ENCODE measurements at places on chromosomes 6 and 20. TPM values are rescaled to one million over a fixed set of nuclear protein-coding genes. Genes with fewer than 3 reads are reported as not detected.

DNA sequence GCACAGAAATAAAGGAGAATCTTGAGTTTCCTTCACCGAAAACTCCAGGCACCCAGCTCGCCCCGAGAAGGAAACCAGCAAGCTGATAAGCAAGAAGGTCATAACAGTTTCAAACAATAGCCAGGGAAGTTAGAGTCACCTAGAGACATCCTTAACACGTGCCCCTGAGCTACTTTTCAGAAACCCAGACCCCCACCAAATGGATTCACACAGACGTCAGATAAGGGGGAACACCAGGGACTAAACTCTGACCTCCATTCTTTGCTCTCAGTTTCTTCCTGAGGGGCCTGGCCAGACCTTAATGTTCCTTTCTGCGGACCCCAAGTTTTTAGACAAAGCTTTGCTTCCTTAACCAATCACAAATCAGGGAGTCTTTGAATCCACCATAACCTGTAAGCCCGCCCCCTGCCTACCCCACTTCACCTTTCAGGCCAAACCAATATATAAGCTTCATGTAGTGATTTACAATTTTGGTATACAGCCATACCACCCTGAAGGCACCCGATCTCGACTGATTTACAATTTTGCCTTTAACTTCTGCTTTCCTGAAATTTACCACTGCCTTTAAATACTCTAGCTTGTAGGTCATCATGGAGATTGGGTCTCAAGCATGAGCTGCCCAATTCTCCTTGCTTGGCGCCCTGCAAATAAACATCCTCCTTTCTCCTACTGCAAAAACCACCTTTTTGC, 11.7 kb downstream of the SOD2 start:
- H3K27me3 ChIP-seq = no peaks in the 10 kb centered on the region
- peaks cover 28% of the 10 kb centered on the region for H3K36me3 ChIP-seq
- DNase-seq = no peak
- no peak overlapping the region for H3K4me3 ChIP-seq

DNA sequence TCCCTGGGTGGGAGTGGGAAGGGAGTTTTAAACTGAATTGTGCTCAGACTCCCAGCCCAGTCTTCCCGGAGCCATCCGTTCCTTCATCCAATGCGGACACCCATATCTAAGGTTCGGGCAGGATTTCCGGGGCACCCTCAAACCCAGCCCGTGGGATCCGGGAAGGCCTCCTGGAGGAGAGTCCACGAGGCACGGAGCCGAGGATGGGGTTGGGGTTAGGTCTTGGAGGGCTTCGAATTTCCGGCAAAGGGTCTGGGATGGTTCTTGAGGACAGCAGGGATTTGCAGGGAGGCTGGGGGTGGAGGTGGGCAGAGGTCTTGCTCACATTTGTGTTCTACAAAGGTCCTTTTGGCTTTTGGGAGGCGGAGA, 49.5 kb upstream of the SLC32A1 start:
- no peak overlapping the region for H3K4me3 ChIP-seq
- DNase-seq = no peak
- H3K27me3 ChIP-seq = peaks cover 12% of the 10 kb centered on the region
- H3K36me3 ChIP-seq = no peaks in the 10 kb centered on the region
- H3K27ac ChIP-seq = no peak overlapping the region

GRCh38 chr6:26286168-26286877, 78.7 kb upstream of the BTN3A2 start:
- no peaks in the 10 kb centered on the region for H3K27me3 ChIP-seq
- peak; percentile 84 for DNase-seq
- H3K36me3 ChIP-seq = no peaks in the 10 kb centered on the region
- peak overlapping the region; percentile 81 for H3K27ac ChIP-seq
- H3K4me3 ChIP-seq = peak overlapping the region; percentile 51

- DNase-seq = no peak
- no peak overlapping the region for H3K27ac ChIP-seq
- no peaks in the 10 kb centered on the region for H3K27me3 ChIP-seq
These were observed 53.0 kb downstream of the ALDH8A1 start for GRCh38 chr6:134896910-134897309.

DNA sequence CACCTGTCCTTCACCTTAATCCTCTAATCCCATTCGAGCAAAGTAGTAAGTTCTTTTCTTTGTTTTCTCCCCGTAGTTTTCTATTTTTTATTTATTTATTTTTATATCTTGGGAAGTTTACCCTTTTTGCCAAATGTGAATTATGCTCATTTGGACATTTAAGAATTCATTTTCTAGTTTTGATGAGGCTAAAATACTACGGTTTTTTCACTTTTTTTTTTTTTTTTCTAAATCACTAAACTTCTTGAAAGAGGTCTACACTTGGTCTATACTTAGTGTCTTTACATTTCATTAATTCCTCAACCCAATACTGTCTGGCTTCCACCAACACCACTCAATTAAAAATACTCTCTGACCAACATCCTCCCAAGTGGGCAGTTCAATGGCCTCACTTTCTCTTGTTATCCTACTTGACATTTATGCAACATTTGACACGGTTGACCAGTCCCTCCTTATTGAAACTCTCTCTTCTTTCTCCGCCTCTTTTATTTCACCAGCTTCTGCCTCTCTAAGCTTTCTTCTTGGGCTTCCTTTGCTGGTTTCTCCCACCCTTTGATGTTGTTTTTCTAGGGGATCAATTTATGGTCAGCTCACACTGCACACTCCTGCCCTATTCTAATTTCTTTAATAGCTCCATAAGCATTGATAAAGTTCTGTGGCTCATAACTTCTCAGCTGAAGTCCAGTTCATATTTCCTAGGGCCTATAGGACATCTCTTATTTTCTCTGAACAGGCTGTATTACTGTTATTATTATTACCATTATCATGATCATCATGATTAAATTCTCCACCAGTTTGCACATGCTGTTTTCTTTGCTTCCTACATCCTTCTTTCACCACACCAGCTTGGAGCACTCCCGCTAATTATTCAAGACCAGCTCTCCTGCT, 72.6 kb upstream of the CITED2 start:
- DNase-seq = no peak
- no peak overlapping the region for H3K27ac ChIP-seq
- no peaks in the 10 kb centered on the region for H3K36me3 ChIP-seq
- no peak overlapping the region for H3K4me3 ChIP-seq
- no peaks in the 10 kb centered on the region for H3K27me3 ChIP-seq

GRCh38 chr6:66838764-66839163, 1131.7 kb upstream of the EYS start:
- no peaks in the 10 kb centered on the region for H3K4me1 ChIP-seq
- no peak overlapping the region for H3K4me3 ChIP-seq
- no peaks in the 10 kb centered on the region for H3K27me3 ChIP-seq
- no peak for DNase-seq

- H3K4me3 ChIP-seq = no peak overlapping the region
- H3K4me1 ChIP-seq = peaks cover 50% of the 10 kb centered on the region
- DNase-seq = no peak
- peaks cover 52% of the 10 kb centered on the region for H3K36me3 ChIP-seq
- H3K27me3 ChIP-seq = no peaks in the 10 kb centered on the region
These were observed 3.9 kb downstream of the CNPY3 start for GRCh38 chr6:42933205-42933604.

DNA sequence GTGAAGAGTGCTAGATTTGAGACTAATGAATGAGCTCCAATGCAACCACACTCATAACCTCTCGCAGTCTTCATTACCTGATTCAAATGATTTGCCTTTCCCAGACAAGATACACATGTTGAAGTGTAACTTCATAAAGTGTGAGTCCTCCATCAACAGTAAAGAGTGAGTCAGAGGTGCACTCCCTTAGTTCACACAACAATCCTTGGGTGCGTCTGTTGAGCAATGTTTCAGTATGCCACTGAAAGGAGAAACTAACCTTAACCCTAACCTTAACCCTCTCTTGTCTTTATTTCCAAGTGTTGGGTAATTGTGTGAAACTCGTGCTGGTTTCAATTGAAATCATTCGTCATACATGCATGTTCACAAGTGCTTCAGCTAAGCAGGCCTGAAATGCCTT, 21.0 kb upstream of the RIN2 start:
- no peaks in the 10 kb centered on the region for H3K27me3 ChIP-seq
- H3K27ac ChIP-seq = no peak overlapping the region
- no peaks in the 10 kb centered on the region for H3K36me3 ChIP-seq

DNA sequence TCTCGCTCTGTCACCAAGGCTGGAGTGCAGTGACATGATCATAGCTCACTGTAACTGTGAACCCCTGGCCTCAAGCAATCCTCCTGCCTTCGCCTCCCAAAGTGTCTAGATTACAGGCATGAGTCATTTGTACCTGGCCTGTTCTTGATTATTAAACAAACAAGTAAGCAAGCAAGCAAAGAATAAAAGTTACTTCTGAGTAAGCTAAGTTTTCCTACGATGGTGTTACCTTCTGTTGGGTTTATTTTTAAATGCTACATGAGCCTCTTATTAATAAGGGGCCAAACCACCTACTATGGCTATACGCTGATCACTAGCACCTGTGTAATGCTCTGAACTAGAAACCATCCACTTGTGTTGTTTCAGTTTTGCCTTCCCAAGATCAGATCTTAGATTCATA, 50.8 kb downstream of the IL22RA2 start:
- no peak overlapping the region for H3K4me3 ChIP-seq
- no peaks in the 10 kb centered on the region for H3K4me1 ChIP-seq
- no peak overlapping the region for H3K27ac ChIP-seq
- no peak for DNase-seq

DNA sequence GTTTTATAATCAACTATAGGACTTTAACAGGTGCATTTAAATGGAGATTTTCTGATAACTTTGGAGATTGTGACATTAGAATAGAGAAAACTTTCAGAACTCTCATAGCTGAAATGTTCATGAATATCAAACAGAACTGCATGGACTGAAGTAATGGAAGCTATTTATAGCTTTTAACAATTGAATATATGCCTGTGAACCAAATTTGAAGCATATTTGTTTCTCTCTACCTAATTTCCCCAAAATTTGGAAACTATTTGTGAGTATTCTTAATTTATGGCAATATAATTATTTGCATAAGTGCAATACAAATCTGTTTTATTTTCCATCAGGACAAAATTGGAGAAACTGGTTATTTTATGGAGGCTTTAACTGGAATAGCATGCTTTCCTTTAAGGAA, 96.6 kb downstream of the PLG start:
- H3K36me3 ChIP-seq = no peaks in the 10 kb centered on the region
- no peaks in the 10 kb centered on the region for H3K27me3 ChIP-seq
- no peaks in the 10 kb centered on the region for H3K4me1 ChIP-seq
- no peak overlapping the region for H3K4me3 ChIP-seq
- DNase-seq = no peak

- no peaks in the 10 kb centered on the region for H3K27me3 ChIP-seq
- H3K27ac ChIP-seq = no peak overlapping the region
- H3K36me3 ChIP-seq = no peaks in the 10 kb centered on the region
- H3K4me3 ChIP-seq = no peak overlapping the region
These were observed 185.9 kb downstream of the UST start for GRCh38 chr6:148932731-148933130.

GRCh38 chr6:15363523-15364400, 117.9 kb downstream of the JARID2 start:
- no peak for DNase-seq
- H3K27me3 ChIP-seq = no peaks in the 10 kb centered on the region
- H3K36me3 ChIP-seq = no peaks in the 10 kb centered on the region
- no peak overlapping the region for H3K4me3 ChIP-seq

- no peaks in the 10 kb centered on the region for H3K36me3 ChIP-seq
- no peaks in the 10 kb centered on the region for H3K27me3 ChIP-seq
- H3K4me1 ChIP-seq = no peaks in the 10 kb centered on the region
- no peak overlapping the region for H3K4me3 ChIP-seq
- no peak overlapping the region for H3K27ac ChIP-seq
These were observed 160.3 kb downstream of the KIF16B start for GRCh38 chr20:16412906-16413305.

- no peaks in the 10 kb centered on the region for H3K27me3 ChIP-seq
- DNase-seq = no peak
- H3K36me3 ChIP-seq = peaks cover 7% of the 10 kb centered on the region
- peaks cover 21% of the 10 kb centered on the region for H3K4me1 ChIP-seq
- no peak overlapping the region for H3K27ac ChIP-seq
- no peak overlapping the region for H3K4me3 ChIP-seq
These were observed 1.9 kb upstream of the BLOC1S5 start for GRCh38 chr6:8066108-8066507.

DNA sequence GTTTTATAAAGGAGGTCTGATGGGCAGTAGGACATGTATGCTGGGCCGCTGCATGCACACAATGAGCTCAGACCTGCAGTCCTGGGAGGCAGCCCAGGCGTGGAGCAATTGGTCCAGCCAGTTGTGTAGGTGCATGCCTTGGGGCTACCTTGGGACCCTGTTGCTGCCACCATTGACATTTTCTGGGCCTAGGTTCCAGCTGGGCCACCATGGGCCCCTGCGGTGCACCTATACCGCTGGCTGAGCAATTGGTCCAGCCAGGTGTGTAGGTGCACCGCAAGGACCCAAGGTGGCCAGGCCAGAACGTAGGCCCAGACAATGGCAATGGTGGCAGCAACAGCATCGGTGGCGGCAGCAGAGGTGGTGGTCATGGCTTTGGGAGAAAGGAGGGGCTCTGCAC, 143.9 kb downstream of the PXDC1 start:
- no peak overlapping the region for H3K4me3 ChIP-seq
- no peak for DNase-seq

DNA sequence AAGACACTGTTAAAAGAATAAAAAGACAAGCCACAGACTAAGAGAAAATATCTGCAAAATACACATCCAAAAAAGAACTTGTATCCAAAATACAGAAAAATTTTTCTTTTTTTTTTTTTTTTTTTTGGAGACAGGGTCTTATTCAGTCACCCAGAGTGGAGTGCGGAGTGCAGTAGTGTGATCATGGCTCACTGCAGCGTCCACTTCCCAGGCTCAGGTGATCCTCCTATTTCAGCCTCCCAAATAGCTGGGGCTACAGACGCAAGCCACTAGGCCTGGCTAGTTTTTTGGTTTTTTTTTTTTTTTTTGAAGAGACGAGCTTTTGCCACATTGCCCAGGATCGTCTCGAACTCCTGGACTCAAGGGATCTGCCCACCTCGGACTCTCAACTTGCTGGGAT, 3.1 kb downstream of the ZUP1 start:
- H3K27me3 ChIP-seq = no peaks in the 10 kb centered on the region
- DNase-seq = no peak
- peaks cover 66% of the 10 kb centered on the region for H3K4me1 ChIP-seq
- no peak overlapping the region for H3K27ac ChIP-seq
- H3K4me3 ChIP-seq = no peak overlapping the region

DNA sequence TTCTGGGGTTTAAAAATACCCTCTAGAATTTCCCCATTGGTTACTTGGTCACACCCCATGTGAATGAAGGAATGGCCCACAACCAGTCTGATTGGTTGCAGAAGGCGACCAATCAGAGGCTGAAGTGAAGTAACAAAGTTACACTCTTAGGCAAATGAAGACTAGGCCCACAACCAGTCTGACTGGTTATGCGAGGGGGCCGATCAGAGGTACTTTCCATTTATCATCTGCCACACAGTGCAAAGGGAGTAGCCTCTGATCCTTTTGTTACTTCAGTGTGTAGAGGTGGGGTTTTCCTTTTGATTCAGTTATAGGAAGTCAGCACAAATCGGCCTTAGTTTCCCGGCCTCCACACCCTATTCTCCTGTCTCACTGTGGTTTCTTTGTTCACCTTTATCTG, 61.2 kb upstream of the SGK1 start:
- DNase-seq = no peak
- no peak overlapping the region for H3K27ac ChIP-seq
- no peak overlapping the region for H3K4me3 ChIP-seq
- no peaks in the 10 kb centered on the region for H3K27me3 ChIP-seq
- peaks cover 24% of the 10 kb centered on the region for H3K4me1 ChIP-seq

CABLES2 gene
- 0.45 TPM for polyA plus RNA-seq

CLPSL2 gene
- not detected for polyA plus RNA-seq

HIVEP1 gene
- 7.2 TPM for polyA plus RNA-seq

DDAH2 gene
- 19.8 TPM for polyA plus RNA-seq

ADGRG6 gene
- not detected for polyA plus RNA-seq

PKIB gene
- not detected for polyA plus RNA-seq

HLA-G gene
- polyA plus RNA-seq = 2.1 TPM

DDO gene
- not detected for polyA plus RNA-seq

CLVS2 gene
- polyA plus RNA-seq = not detected

CD164 gene
- polyA plus RNA-seq = 445 TPM

SAMD10 gene
- polyA plus RNA-seq = 13.0 TPM

ANKEF1 gene
- 5.2 TPM for polyA plus RNA-seq

Data from CD4-positive, alpha-beta memory T cell (primary cell).